ENCODE measurements at places on chromosomes 4 and X.
A peak's percentile ranks its signal among the peaks of the same experiment; 100 is the strongest.

GRCh38 chrX:42944381-42944998 is 166.5 kb upstream of the PPP1R2C start:
- no peaks in the 10 kb centered on the region for H3K36me3 ChIP-seq
- H3K27ac ChIP-seq, result no peak overlapping the region
- no peak for DNase-seq
- no peak overlapping the region for H3K4me3 ChIP-seq

DNA sequence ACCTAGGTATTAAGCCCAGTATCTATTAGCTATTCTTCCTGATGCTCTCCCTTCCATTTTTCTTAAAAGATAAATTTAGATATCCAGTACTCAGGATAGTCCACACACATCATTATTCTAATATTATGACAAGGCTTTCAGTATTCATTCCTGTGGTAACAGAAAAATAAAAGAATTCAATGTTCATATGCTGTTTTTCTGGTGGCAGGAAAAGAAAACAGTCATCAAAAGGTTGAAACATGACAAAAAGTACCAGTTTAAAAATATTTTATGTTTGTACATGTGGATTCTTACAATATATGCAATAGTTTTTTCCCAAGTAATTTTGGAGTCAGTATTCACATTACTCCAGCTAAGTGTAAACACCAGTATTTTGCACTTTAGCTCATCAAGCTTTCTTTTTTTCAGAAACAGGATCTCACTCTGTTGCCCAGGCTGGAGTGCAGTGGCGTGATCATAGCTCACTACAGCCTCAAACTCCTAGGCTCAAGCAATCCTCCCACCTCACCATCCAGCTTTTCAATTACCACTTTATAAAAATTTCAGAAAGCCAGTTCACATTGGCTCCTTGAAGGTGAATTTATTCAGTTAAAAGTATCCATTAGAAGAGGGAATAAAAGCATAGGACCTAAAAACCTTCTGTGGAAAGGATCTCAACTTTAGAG is 2.3 kb downstream of the APBB2 start:
- no peak for DNase-seq
- no peaks in the 10 kb centered on the region for H3K27me3 ChIP-seq
- no peaks in the 10 kb centered on the region for H3K36me3 ChIP-seq
- H3K4me1 ChIP-seq, result peaks cover 42% of the 10 kb centered on the region
- H3K27ac ChIP-seq, result no peak overlapping the region
- H3K4me3 ChIP-seq, result peak overlapping the region; percentile 95

- no peaks in the 10 kb centered on the region for H3K4me1 ChIP-seq
- no peaks in the 10 kb centered on the region for H3K36me3 ChIP-seq
- H3K4me3 ChIP-seq, result no peak overlapping the region
- no peak overlapping the region for H3K27ac ChIP-seq
- DNase-seq, result no peak
These were observed 14.6 kb upstream of the NKX3-2 start for GRCh38 chr4:13558881-13559280.

DNA sequence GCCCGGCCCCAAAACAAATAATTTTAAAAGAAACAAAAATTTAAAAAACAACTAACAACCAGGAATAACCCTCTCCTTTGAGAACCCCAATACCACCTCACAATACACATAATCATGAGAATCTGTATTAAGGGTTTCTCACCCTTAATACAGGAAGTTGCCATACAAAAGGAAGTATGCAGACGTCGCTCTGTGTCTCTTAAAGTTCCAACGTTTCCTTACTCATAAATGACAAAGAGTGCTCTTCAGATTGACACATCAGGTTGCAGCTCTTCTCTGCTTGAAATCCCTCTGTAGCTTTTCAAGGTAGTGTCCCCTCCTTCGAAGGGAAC is 73.9 kb upstream of the IRF2 start:
- no peak overlapping the region for H3K27ac ChIP-seq
- no peaks in the 10 kb centered on the region for H3K36me3 ChIP-seq
- H3K4me3 ChIP-seq, result no peak overlapping the region
- H3K27me3 ChIP-seq, result no peaks in the 10 kb centered on the region
- no peaks in the 10 kb centered on the region for H3K4me1 ChIP-seq

DNA sequence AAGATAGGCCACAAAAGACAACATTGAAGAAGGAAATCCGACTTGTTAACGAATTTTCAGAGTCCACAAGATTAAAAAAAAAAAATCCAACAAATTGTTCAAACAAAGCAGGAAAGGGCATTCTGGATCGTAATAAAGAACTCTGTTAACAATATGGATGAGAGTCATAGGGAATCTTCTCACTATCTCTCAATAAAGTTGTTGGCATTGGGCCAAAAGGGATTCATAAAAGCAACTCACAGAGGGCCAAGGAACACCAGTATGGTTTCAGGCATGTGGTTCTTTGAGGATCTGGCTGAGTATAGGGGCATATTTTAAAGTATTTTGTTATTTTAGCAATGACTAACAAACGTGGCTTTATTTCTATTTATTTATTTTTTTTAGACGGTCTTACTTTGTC is 49.5 kb downstream of the SHISA3 start:
- no peaks in the 10 kb centered on the region for H3K36me3 ChIP-seq
- no peaks in the 10 kb centered on the region for H3K4me1 ChIP-seq
- H3K4me3 ChIP-seq, result no peak overlapping the region
- H3K27me3 ChIP-seq, result no peaks in the 10 kb centered on the region

DNA sequence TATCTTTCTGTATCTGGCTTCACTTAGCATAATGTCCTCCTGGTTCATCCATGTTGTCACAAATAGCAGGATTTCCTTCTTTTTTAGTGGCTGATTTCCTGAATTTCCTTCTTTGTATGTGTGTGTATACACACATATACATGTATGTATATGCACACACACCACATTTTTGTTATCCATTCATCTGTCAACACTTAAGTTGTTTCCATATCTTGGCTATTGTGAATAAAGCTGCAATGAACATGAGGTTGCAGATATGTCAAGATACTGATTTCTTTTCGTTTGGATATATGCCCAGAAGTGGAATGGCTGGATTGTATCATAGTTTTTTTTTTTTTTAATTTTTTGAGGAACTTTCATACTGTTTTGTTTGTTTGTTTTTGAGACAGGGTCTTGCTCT is 76.2 kb downstream of the WNK3 start:
- H3K4me3 ChIP-seq, result no peak overlapping the region
- DNase-seq, result no peak
- no peaks in the 10 kb centered on the region for H3K36me3 ChIP-seq

DNA sequence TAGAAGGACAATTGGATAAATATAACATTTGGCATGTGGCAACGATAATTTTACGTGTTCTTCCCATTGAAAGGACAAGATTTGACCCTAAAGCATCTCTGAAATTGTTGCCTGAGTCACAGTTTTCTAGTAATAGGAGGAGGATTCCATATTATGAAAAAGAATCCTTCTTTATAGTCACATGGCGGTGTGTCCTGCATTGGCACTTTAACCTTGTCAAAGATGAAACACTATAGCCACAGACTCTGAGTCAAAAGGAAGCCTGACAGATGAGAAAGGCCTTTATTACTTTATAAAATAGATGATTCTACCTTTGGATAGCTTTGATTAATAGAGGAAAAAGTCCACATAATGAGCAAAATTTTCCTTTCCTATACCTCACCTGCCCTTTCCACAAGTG is 11.5 kb downstream of the LNX1 start:
- H3K4me1 ChIP-seq, result peaks cover 15% of the 10 kb centered on the region
- H3K36me3 ChIP-seq, result no peaks in the 10 kb centered on the region
- H3K27ac ChIP-seq, result no peak overlapping the region
- no peak overlapping the region for H3K4me3 ChIP-seq
- no peaks in the 10 kb centered on the region for H3K27me3 ChIP-seq

- H3K4me3 ChIP-seq, result no peak overlapping the region
- H3K4me1 ChIP-seq, result no peaks in the 10 kb centered on the region
- no peaks in the 10 kb centered on the region for H3K36me3 ChIP-seq
- H3K27ac ChIP-seq, result no peak overlapping the region
These were observed 53.7 kb downstream of the DCTD start for GRCh38 chr4:182863501-182863900.

- DNase-seq, result no peak
- H3K4me1 ChIP-seq, result peaks cover 14% of the 10 kb centered on the region
- no peaks in the 10 kb centered on the region for H3K27me3 ChIP-seq
- H3K4me3 ChIP-seq, result no peak overlapping the region
- no peaks in the 10 kb centered on the region for H3K36me3 ChIP-seq
These were observed 3.7 kb upstream of the GUF1 start for GRCh38 chr4:44674471-44674870.

DNA sequence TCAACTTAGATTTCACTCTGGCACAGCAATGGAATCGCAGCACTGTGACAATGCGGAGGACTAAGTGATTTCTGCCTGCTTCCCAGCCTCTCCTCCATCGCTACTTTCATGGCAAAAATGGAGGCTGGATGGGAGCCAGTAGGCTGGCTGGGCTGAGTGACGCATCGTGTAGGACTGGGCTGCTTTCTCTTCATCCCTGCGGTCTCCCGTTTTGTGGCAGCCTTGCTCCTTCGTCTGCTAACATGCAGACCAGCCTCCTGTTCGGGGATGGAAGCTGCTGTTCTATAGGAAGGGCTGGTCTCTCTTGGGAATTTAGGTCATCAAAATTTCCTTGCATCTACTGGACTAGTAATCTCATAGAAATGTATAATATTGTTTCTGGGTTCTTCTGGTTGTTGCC is 15.8 kb upstream of the RGS12 start:
- no peaks in the 10 kb centered on the region for H3K27me3 ChIP-seq
- H3K27ac ChIP-seq, result no peak overlapping the region
- no peak overlapping the region for H3K4me3 ChIP-seq
- no peak for DNase-seq
- H3K4me1 ChIP-seq, result no peaks in the 10 kb centered on the region
- no peaks in the 10 kb centered on the region for H3K36me3 ChIP-seq

GRCh38 chr4:30763321-30763727 is 43.2 kb downstream of the PCDH7 start:
- no peak overlapping the region for H3K4me3 ChIP-seq
- no peak for DNase-seq
- no peaks in the 10 kb centered on the region for H3K36me3 ChIP-seq
- no peak overlapping the region for H3K27ac ChIP-seq
- no peaks in the 10 kb centered on the region for H3K27me3 ChIP-seq
- peaks cover 7% of the 10 kb centered on the region for H3K4me1 ChIP-seq

- no peaks in the 10 kb centered on the region for H3K36me3 ChIP-seq
- no peak overlapping the region for H3K4me3 ChIP-seq
- DNase-seq, result no peak
- H3K27me3 ChIP-seq, result no peaks in the 10 kb centered on the region
- H3K27ac ChIP-seq, result no peak overlapping the region
- H3K4me1 ChIP-seq, result no peaks in the 10 kb centered on the region
These were observed 247.3 kb downstream of the SPOCK3 start for GRCh38 chr4:166987026-166987425.

- H3K27ac ChIP-seq, result no peak overlapping the region
- H3K4me3 ChIP-seq, result no peak overlapping the region
- H3K36me3 ChIP-seq, result no peaks in the 10 kb centered on the region
- no peaks in the 10 kb centered on the region for H3K27me3 ChIP-seq
- DNase-seq, result no peak
These were observed 857.4 kb upstream of the HTR2C start for GRCh38 chrX:113726466-113726865.

- DNase-seq, result no peak
- no peaks in the 10 kb centered on the region for H3K36me3 ChIP-seq
- no peaks in the 10 kb centered on the region for H3K27me3 ChIP-seq
- no peak overlapping the region for H3K4me3 ChIP-seq
- H3K27ac ChIP-seq, result no peak overlapping the region
These were observed 213.9 kb downstream of the SPOCK3 start for GRCh38 chr4:167020410-167020809.

GRCh38 chrX:136549226-136549625 is 17.2 kb downstream of the VGLL1 start:
- no peaks in the 10 kb centered on the region for H3K27me3 ChIP-seq
- no peak overlapping the region for H3K4me3 ChIP-seq
- H3K4me1 ChIP-seq, result no peaks in the 10 kb centered on the region
- DNase-seq, result no peak
- H3K36me3 ChIP-seq, result no peaks in the 10 kb centered on the region
- no peak overlapping the region for H3K27ac ChIP-seq

DNA sequence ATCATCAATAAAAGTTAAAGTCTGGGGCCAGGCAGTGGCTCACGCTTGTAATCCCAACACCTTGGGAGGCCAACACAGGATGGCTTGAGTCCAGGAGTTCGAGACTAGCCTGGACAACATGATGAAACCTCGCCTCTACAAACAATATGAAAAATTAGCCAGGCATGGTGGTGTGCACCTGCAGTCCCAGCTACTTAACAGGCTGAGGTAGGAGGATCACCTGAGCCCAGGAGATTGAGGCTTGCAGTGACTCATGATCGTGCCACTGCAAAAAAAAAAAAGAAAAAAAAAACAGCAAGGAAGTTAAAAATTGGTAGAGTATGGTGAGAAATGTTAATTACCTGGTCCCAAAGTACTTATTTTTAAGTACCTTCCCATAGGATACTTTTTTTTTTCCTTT is 27.5 kb downstream of the FBXW7 start:
- H3K4me3 ChIP-seq, result no peak overlapping the region
- H3K36me3 ChIP-seq, result no peaks in the 10 kb centered on the region
- DNase-seq, result no peak
- H3K4me1 ChIP-seq, result peaks cover 5% of the 10 kb centered on the region
- no peak overlapping the region for H3K27ac ChIP-seq

DNA sequence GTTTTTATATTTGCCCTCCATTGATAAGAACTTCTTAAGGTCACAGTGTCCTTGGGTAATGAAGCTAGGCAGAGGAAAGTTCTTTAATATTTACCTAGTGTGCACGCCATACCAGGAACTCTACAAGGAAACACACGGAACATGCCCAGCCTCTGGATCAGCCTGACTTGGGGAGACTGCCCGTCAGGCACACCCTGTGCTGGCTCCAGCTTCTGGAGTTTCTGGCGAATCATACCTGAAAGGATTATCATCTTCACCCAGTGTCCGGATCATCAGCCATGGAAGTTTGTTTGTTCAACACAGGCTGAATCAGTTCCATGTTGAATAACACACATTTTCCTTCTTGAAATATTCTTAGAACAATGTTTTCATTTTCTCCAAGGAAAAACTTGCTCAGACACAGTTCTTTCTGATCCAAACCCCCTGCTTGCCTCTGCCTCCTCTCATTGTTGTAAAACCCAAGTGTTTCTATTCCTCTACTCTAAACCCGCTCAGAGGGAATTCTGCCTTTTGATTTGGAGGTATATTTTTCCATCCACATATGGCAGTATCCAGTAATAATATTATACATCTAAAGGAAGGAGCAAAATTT is 176.7 kb downstream of the SHROOM3 start:
- H3K27ac ChIP-seq, result no peak overlapping the region
- no peak overlapping the region for H3K4me3 ChIP-seq

GRCh38 chr4:133493776-133494175 is 344.7 kb downstream of the PCDH10 start:
- DNase-seq, result no peak
- no peak overlapping the region for H3K4me3 ChIP-seq
- H3K27me3 ChIP-seq, result no peaks in the 10 kb centered on the region
- H3K27ac ChIP-seq, result no peak overlapping the region
- H3K4me1 ChIP-seq, result no peaks in the 10 kb centered on the region
- H3K36me3 ChIP-seq, result no peaks in the 10 kb centered on the region

GRCh38 chr4:88828842-88829571 is 131.4 kb upstream of the NAP1L5 start:
- DNase-seq, result no peak
- no peaks in the 10 kb centered on the region for H3K4me1 ChIP-seq
- no peak overlapping the region for H3K4me3 ChIP-seq
- H3K27ac ChIP-seq, result peak overlapping the region; percentile 50
- H3K36me3 ChIP-seq, result no peaks in the 10 kb centered on the region
- H3K27me3 ChIP-seq, result no peaks in the 10 kb centered on the region

- H3K27me3 ChIP-seq, result no peaks in the 10 kb centered on the region
- H3K4me1 ChIP-seq, result peaks cover 8% of the 10 kb centered on the region
- DNase-seq, result no peak
- H3K36me3 ChIP-seq, result no peaks in the 10 kb centered on the region
These were observed 1.9 kb downstream of the TMEM164 start for GRCh38 chrX:110004731-110005369.

Data from vagina (tissue), 2 donors.